ENCODE measurements at places on chromosomes 6 and 20.

DNA sequence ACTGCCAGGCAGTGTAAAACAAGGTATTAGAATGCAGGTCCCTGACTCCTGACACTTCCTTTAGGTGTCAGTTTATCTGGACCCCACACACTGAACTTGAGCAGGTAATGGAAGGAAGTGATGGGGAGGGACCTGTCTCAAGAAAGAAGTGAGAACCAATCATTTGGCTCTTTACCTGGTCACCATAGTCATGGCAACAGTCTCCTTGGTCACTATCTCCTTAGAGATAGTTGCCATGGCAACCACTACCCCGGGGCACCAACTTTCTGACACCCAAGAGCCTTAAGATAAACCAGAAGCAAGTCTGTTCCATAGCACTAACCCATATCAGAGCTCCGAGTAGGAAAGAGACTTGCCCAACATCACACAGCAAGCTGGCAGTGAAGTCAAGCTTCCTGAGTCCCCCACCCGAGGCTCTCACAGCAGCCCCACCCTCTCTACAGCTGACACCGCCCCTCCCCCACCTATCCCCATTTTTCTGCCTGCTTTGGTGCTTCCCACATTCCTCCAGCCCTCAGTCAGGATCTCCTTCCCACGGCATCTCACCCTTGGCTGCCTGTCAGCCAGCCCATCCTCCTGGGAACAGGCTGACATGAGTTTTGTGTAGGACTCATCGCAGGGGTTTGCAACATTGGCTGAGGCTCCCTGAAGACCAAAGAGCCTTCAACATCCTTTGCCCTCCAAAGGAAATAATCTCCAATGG, 16.3 kb upstream of the HM13 start:
- no peak for DNase-seq

DNA sequence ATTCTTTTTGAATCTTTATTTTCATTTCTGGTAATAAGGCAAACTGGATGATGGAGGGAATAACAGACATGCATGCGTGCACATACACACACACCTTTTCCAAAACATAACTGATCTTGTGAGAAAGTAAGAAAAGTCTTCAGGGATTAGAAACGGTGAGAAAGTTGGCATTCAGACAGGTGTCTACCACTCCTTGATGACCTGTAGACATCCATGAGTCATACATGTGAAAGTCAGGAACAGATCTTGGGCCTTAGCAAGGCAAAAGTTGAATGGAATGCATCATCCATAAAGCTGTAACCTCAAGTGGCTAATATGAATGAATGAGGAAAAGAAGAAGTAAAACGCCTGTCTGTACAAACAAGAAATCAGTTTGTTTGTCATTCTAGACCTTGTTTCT, 97.3 kb downstream of the GRIK2 start:
- DNase-seq, result no peak

- DNase-seq, result peak; percentile 3
Measured at GRCh38 chr20:1876975-1877608, 18.1 kb upstream of the SIRPA start.

- no peak for DNase-seq
Measured at GRCh38 chr6:170456334-170456733, 96.8 kb downstream of the PSMB1 start.
